Heart right ventricle (tissue), 16 donors: ENCODE measurements at places on chromosomes 13 and 19. TPM values are rescaled to one million over a fixed set of nuclear protein-coding genes. Genes with fewer than 3 reads are reported as not detected.

The ATP1A3 gene
- polyA plus RNA-seq, result 38.0 TPM

The TMPRSS9 gene
- polyA plus RNA-seq, result 0.01 TPM

The TPTE2 gene
- polyA plus RNA-seq, result not detected

The NEK3 gene
- 37.9 TPM for polyA plus RNA-seq

The IFI30 gene
- polyA plus RNA-seq, result 9.7 TPM
